ENCODE measurements at places on chromosomes 7 and 10. TPM values are rescaled to one million over a fixed set of nuclear protein-coding genes. Genes with fewer than 3 reads are reported as not detected.

Gene RTKN2
- total RNA-seq: 7.9 TPM

Gene HMX3
- total RNA-seq: not detected

DNA sequence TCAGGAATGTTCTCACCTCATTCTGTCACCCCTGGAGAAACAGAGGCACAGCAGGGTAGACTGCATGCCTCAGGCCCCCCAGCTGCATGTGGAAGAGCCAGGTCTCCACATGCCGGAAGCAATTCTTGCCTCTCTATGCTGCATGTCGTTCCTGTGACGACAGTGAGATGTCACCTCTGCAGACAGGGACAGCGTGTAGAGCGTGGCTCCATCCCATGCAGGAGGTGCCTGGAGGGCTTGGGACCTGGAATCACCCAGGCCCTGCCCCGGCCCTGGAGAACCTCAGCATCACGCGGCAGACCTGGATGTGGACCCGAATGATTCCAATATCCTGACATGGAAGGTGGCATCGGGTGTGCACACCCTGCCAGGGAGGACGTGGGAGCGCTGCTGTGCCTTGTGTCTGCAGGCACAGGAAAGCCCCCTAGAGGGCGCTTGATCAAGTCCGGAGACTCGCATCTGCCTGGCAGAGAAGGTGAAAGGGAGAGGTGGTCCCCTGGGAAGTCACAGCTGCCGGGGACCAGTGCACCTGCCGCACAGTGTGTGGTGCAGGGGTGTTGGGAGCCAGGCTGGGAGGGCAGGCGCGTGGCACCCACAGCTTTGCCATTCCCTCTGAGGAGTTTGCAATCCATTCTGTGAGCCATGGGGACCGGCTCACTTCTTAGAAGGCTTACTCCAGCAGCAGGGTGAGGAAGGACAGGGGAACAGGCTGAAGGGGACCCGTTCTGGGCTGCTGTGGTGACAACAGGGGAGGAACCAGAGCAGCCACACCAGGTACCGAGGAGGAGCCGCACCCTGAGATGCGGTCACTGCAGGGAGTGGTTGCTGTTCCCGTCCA lies 45.3 kb upstream of the EN2 start:
- no peak overlapping the region for H3K4me3 ChIP-seq
- no peaks in the 10 kb centered on the region for H3K36me3 ChIP-seq
- DNase-seq: peak; percentile 47
- H3K4me1 ChIP-seq: no peaks in the 10 kb centered on the region

- no peak overlapping the region for H3K27ac ChIP-seq
- H3K36me3 ChIP-seq: no peaks in the 10 kb centered on the region
- no peak overlapping the region for H3K4me3 ChIP-seq
- no peak for DNase-seq
Observed at GRCh38 chr7:149849174-149849573, 11.0 kb downstream of the ZNF862 start.

DNA sequence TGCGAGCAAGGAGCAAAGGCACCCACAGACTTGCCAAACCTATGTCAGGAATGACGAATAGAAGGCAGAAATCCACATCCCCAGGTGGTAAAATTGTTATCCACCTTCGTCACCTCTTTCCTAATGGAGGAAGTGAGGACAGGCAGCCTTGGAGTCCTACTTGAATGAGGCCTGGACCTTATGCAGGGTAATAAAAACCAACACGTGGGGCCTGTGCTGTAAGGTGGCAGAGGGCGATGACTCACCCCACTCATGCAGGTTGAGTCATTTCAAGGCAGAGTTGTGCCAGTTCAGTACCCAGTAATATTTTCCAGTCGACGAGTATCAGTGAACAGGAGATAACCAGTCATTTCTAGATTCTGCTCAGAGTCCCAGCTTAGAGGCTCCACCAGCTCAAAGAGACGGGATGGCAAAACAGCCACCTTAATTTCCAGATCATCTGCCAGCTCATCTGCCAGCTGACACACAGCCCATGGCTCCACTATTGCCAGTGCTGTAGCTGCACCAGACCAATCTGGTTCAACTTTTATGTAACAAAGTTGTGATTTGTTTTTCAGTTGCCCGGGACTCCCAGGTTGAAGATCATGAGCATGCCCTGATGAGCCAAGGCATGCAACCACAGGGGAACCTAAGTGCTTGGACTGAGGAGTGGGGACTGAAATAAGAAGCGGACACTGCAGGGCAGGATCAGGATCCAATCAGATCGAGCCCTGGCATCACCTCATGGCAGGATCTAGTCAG lies 176.2 kb upstream of the ITGB1 start:
- H3K27ac ChIP-seq: peak overlapping the region; percentile 84
- H3K27me3 ChIP-seq: no peaks in the 10 kb centered on the region
- H3K4me3 ChIP-seq: peak overlapping the region; percentile 9
- peak; percentile 99 for DNase-seq

DNA sequence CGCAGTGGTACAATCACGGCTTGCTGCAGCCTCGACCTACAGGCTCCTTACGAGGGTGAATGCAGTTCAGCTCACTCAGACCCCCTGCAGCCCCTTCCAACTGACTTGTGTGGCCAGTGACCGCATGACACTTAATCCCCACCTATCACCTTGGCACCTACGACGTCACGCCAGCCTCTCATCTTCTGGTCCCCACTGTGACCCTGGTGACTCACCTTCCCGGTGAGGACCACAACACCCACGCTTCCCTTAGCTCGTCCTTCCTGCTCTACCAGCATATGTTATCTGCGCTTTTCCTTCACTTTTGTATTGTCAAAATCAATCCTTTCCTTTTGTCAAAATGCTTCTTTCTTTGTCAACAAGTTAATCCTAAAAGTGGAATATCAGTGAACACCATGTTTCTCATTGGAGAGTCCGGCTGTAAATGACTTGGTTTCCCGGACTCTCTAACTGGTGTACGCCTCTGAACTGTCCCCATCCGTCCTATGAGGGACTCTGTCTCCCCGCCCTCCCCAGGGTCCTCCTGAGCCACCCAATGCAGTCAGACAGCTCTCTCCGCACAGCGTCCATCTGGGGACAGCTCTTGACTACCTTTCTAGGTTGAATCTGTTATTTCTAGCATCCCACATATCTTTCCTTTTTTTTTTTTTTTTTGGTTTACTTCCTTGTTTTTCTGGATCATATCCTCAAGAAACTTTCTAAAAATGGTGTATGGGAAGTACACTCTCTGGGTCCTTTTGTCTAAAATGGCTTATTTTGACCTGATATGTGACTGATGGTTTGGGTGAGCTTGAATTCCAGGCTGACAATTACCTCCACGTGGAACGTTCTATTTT lies 37.3 kb downstream of the CFAP46 start:
- peaks cover 18% of the 10 kb centered on the region for H3K4me1 ChIP-seq
- no peaks in the 10 kb centered on the region for H3K27me3 ChIP-seq
- H3K27ac ChIP-seq: no peak overlapping the region
- no peak for DNase-seq
- H3K36me3 ChIP-seq: no peaks in the 10 kb centered on the region

DNA sequence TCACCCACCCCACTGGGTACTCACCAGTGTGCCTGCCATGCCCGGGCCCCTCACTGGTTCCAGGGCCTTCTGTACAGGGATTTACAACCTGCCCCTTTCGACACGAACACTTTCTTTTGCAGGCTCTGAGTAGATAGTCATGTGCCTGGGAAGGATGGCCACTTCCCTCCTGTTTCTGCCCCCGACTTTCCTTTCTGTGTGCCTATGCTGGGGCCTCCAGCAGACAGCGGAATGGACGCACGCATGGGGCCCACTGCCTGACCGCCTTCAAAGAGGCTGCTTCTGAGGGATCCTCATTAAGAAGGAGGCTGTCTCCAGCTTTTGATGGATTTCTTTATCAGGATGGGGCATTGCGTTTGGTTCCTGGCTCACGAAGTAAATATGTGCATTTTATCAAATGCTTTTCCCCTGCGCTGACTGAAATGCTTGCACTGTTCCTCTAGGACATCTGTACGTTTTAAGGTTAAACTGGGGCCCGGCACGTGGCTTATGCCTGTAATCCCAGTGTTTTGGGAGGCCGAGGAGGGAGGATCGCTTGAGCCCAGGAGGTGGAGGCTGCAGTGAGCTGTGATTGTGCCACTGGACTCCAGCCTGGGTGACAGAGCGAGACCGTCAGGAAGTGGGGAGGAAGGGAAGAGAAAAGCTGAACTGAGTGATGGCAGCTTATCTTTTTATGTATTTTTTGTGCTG lies 29.4 kb upstream of the NKX6-2 start:
- DNase-seq: no peak
- H3K27ac ChIP-seq: no peak overlapping the region
- H3K36me3 ChIP-seq: no peaks in the 10 kb centered on the region
- H3K27me3 ChIP-seq: no peaks in the 10 kb centered on the region
- H3K4me3 ChIP-seq: no peak overlapping the region
- no peaks in the 10 kb centered on the region for H3K4me1 ChIP-seq

Gene TM9SF3
- total RNA-seq: 79.3 TPM

Gene ANXA8
- total RNA-seq: 0.25 TPM

- no peak for DNase-seq
- no peaks in the 10 kb centered on the region for H3K36me3 ChIP-seq
- no peaks in the 10 kb centered on the region for H3K4me1 ChIP-seq
- no peak overlapping the region for H3K27ac ChIP-seq
Observed at GRCh38 chr10:89567576-89568245, 32.3 kb upstream of the SLC16A12 start.

- H3K36me3 ChIP-seq: peaks cover 10% of the 10 kb centered on the region
- no peak overlapping the region for H3K4me3 ChIP-seq
- H3K27me3 ChIP-seq: no peaks in the 10 kb centered on the region
- H3K4me1 ChIP-seq: no peaks in the 10 kb centered on the region
Observed at GRCh38 chr7:65397730-65398142, 24.1 kb downstream of the ZNF92 start.

Gene AMPH
- total RNA-seq: not detected

DNA sequence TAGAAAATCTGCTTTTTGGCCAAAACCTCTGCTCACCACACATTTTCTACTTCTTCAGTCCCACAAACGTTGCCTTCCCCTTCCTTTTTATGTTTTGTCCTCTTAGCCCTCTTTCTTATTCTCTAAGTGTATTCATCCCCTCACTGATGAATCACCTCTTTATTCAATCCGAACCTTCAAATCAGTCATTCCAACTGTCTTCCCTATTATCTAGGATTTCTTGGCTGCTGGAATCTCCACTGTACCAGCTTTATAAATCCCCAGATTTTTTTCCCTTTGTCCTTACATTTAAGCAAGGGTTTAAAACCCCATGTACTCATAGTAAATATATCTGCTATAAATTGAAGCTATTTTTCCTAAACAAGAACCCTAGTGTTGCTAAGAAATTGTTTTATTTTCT lies 176.9 kb downstream of the SEMA3A start:
- H3K4me3 ChIP-seq: no peak overlapping the region
- no peak overlapping the region for H3K27ac ChIP-seq
- H3K4me1 ChIP-seq: peaks cover 6% of the 10 kb centered on the region
- no peaks in the 10 kb centered on the region for H3K27me3 ChIP-seq
- DNase-seq: no peak

DNA sequence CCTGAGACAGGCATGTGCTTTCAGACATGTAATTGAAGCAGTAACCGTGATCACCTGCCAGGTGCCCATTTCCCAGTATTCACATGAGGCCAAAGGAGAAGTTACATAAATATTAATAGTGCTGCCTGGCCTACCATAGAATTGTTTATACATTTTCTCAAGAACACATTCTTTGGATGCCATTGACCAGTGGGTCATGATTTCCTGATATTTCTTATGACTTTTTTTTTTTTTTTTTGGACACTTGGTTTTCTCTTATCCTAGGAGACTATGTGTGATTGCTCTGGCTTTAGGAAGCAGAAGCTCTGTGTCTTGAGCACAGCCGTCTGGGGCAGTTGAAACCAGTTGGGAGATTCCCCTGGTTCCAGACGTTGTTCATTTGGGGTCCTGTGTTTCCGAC lies 143.9 kb upstream of the NPS start:
- no peak for DNase-seq
- no peaks in the 10 kb centered on the region for H3K4me1 ChIP-seq
- H3K36me3 ChIP-seq: no peaks in the 10 kb centered on the region
- H3K27ac ChIP-seq: no peak overlapping the region
- H3K4me3 ChIP-seq: no peak overlapping the region
- no peaks in the 10 kb centered on the region for H3K27me3 ChIP-seq

- no peaks in the 10 kb centered on the region for H3K27me3 ChIP-seq
- no peaks in the 10 kb centered on the region for H3K36me3 ChIP-seq
- no peaks in the 10 kb centered on the region for H3K4me1 ChIP-seq
- H3K27ac ChIP-seq: no peak overlapping the region
Observed at GRCh38 chr10:21993360-21994001, 10.0 kb downstream of the DNAJC1 start.

DNA sequence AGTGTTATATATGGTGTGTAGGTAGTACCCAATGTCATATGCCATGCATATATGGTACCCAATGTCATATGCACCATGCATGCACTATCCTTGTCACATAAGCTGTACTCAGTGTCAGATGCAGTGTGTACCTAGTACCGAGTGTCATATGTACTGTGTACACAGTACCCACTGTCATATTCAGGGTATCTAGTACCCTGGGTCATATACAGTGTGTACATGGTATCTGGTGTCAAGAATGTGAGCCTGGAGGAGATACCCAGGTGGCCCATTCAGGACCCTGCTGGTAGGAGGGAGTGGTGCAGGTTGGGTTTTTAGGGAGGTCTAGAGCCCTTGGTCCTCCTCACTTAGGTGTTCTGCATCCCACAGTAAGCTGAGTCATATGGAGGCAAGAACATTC lies 1.8 kb downstream of the ZMYND11 start:
- no peaks in the 10 kb centered on the region for H3K36me3 ChIP-seq
- no peaks in the 10 kb centered on the region for H3K27me3 ChIP-seq
- peaks cover 12% of the 10 kb centered on the region for H3K4me1 ChIP-seq
- H3K4me3 ChIP-seq: no peak overlapping the region

Gene CHN2
- total RNA-seq: 2.1 TPM

- no peak overlapping the region for H3K4me3 ChIP-seq
- no peak overlapping the region for H3K27ac ChIP-seq
- no peaks in the 10 kb centered on the region for H3K27me3 ChIP-seq
- H3K36me3 ChIP-seq: no peaks in the 10 kb centered on the region
- H3K4me1 ChIP-seq: peaks cover 10% of the 10 kb centered on the region
- DNase-seq: no peak
Observed at GRCh38 chr7:6226194-6226799, 46.1 kb downstream of the CYTH3 start.

DNA sequence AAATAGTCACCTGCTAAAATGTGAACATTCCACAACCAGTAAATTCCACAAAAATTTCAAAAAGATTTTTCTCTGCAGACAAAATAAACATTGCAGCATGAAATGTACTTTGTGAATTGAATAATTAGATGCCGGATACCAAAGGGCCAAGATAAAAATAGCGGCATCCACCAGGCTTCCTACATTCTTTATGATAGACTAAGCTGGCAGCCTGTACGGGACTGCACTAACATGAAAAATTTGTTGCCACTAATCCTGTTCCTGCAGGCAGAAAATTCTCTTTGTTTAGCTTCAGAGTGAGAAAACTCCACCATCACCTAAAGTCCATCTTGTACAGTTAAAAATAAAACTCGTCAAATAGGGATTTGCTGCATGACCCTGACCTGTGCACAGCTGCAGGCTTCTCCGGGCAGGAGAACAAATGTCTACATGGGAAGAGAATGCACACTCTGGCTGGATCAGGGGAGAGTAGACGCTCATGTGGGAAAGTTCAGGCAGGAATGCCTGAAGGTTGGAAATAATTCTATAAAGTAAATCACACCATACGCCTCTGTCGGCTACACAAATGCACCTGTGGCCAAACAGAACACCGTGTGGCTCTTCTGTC lies 15.6 kb upstream of the ADO start:
- DNase-seq: no peak
- no peak overlapping the region for H3K27ac ChIP-seq
- no peaks in the 10 kb centered on the region for H3K4me1 ChIP-seq
- no peaks in the 10 kb centered on the region for H3K27me3 ChIP-seq

Data from HCT116 (cell line).